Nasal cavity respiratory epithelium epithelial cell of viscerocranial mucosa (primary cell): ENCODE measurements at places on chromosomes 11 and 22. TPM values are rescaled to one million over a fixed set of nuclear protein-coding genes. Genes with fewer than 3 reads are reported as not detected.

Gene GUCY1A2
- total RNA-seq = under 0.01 TPM in 2 replicates

Gene OR5A1
- total RNA-seq = not detected in 2 replicates

Gene APLNR
- not detected in 2 replicates for total RNA-seq

Gene DMC1
- total RNA-seq = 1.4 and 3.1 TPM in 2 replicates

Gene MYO18B
- total RNA-seq = under 0.01 TPM in 1 of 2 replicates, not detected in the other

Gene SLC35F2
- 40.7 and 56.0 TPM in 2 replicates for total RNA-seq

Gene OOSP1
- not detected in 2 replicates for total RNA-seq

Gene PKP3
- total RNA-seq = 208 and 214 TPM in 2 replicates

Gene MMP1
- 3.2 and 150 TPM in 2 replicates for total RNA-seq

Gene GAS2
- total RNA-seq = 1.0 and 1.4 TPM in 2 replicates

Gene SCARF2
- 0.57 and 0.68 TPM in 2 replicates for total RNA-seq

Gene RASSF7
- total RNA-seq = 18.7 and 29.0 TPM in 2 replicates

Gene TMEM191B
- total RNA-seq = 0.28 and 0.68 TPM in 2 replicates

Gene DDTL
- total RNA-seq = 0.28 and 1.7 TPM in 2 replicates

Gene GVQW3
- under 0.01 and 0.57 TPM in 2 replicates for total RNA-seq

Gene KCNK4
- total RNA-seq = not detected in 2 replicates

Gene TENM4
- total RNA-seq = 11.6 and 149 TPM in 2 replicates

Gene LYVE1
- not detected in 2 replicates for total RNA-seq

Gene CLP1
- total RNA-seq = 22.4 and 24.9 TPM in 2 replicates

Gene STK33
- total RNA-seq = 0.34 and 4.5 TPM in 2 replicates

Gene RIBC2
- total RNA-seq = not detected in 2 replicates

Gene TSPAN18
- total RNA-seq = 0.07 TPM in 1 of 2 replicates, not detected in the other

Gene CASP4
- 168 and 201 TPM in 2 replicates for total RNA-seq

Gene TTC36
- 0.68 and 1.3 TPM in 2 replicates for total RNA-seq

Gene FGF19
- under 0.01 TPM in 1 of 2 replicates, not detected in the other for total RNA-seq

Gene OR51F1
- not detected in 2 replicates for total RNA-seq

Gene P2RX3
- total RNA-seq = not detected in 2 replicates

Gene DGCR8
- 36.9 and 54.2 TPM in 2 replicates for total RNA-seq

Gene PRR33
- not detected in 2 replicates for total RNA-seq

Gene SCGB2A2
- not detected in 2 replicates for total RNA-seq

Gene SLC43A3
- total RNA-seq = 15.6 and 21.9 TPM in 2 replicates

Gene OR8U1
- total RNA-seq = not detected in 2 replicates

Gene MYEOV
- under 0.01 and 0.93 TPM in 2 replicates for total RNA-seq

Gene THAP12
- 45.6 and 58.4 TPM in 2 replicates for total RNA-seq

Gene LRRC74B
- total RNA-seq = not detected in 2 replicates

Gene OR5M11
- total RNA-seq = not detected in 2 replicates

Gene KRTAP5-10
- total RNA-seq = not detected in 2 replicates

Gene MAP6
- total RNA-seq = under 0.01 and 0.50 TPM in 2 replicates

Gene OAF
- 8.9 and 21.0 TPM in 2 replicates for total RNA-seq

Gene ARAP1
- 55.0 and 147 TPM in 2 replicates for total RNA-seq

Gene PARVG
- not detected in 2 replicates for total RNA-seq

Gene NAALAD2
- total RNA-seq = not detected in 2 replicates

Gene INSC
- 0.43 and 0.68 TPM in 2 replicates for total RNA-seq

Gene SLC6A5
- not detected in 2 replicates for total RNA-seq

Gene ROBO4
- under 0.01 TPM in 1 of 2 replicates, not detected in the other for total RNA-seq

Gene PANX2
- 0.68 and 1.4 TPM in 2 replicates for total RNA-seq
